ENCODE measurements at places on chromosomes 4 and X.
A peak's percentile ranks its signal among the peaks of the same experiment; 100 is the strongest.

DNA sequence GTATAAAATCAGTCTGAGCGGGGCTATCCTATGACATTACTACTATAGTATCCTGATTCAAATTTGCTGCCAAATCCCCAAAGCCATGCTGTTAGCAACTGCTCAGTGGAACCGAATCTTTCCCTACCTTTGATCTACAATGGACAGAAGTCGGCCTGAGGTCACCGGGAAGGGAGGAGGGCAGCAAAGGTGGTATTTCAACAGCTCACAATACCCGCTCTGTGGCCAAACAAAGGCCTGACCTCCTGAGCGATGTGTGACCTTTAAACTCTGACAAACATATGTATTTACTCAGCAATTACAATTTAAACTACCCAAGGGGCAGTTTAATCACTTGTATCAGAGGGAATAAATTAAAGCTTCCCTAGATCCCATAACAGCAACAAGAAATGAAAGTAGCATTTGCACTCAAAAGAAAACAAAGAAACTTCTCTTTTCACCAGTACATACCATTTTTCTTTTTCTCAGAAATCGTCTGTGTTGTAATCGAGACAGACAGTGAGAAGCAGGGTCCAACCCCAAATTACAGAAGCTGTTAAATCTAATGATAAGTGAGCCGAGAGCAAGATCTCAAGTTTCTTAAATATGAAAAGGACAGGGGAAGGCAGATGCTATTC, 11.6 kb upstream of the TMEM128 start:
- DNase-seq = no peak

- no peak for DNase-seq
These were observed 22.5 kb downstream of the PDK3 start for GRCh38 chrX:24487571-24487970.

DNA sequence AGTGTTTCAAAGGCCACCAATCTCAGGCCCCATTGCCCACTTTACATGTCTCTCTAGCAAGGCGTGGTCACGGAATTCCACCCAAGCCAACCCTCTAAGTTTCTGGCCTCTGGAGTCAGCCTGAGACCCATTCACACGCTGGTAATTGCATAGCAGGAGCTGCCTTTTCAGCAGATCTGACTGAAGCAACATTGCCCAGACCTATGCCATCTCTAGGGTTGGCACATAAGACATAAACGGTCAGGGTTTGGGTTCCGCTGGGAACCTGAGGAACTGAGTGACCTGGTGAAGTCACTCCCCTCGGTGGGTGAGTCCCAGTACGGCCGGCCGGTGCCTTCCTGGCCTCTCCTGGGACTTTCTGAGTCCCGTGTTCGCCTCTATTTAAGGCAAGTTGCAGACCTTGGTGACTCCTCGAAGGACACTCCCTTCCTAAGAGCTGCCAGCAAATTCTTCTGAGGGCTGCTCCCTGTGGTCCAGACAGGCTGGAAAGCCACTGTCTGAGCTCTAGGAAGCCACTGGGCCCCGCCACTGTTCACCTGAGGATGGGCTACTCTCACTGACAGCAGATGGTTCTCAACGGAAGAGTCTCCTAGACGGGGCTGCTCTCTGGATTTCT, 15.9 kb downstream of the CTAG1A start:
- DNase-seq = no peak

DNA sequence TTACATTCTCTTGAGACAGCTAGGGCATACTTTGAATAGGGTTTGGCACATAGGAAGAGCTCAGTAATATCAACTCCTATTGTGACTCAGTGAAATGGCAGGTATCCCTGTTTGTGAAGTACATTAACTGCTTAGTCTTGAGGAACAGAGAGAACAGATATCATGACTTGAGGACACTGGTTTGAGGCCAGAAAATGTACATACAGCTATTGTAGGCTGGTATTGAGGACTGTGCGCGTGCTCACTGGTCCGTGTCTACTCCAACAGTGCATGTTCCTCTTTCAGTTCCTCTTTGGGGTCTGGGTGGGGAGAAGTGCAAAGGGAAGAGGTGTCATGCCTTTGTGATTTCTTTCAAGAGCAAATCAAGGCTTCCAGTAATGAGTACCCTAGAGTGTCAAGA, 34.6 kb upstream of the TBC1D9 start:
- no peak for DNase-seq

- DNase-seq = no peak
These were observed 296.2 kb upstream of the FAT1 start for GRCh38 chr4:187019896-187020295.

GRCh38 chrX:132631579-132632232, 142.9 kb upstream of the MBNL3 start:
- no peak for DNase-seq

DNA sequence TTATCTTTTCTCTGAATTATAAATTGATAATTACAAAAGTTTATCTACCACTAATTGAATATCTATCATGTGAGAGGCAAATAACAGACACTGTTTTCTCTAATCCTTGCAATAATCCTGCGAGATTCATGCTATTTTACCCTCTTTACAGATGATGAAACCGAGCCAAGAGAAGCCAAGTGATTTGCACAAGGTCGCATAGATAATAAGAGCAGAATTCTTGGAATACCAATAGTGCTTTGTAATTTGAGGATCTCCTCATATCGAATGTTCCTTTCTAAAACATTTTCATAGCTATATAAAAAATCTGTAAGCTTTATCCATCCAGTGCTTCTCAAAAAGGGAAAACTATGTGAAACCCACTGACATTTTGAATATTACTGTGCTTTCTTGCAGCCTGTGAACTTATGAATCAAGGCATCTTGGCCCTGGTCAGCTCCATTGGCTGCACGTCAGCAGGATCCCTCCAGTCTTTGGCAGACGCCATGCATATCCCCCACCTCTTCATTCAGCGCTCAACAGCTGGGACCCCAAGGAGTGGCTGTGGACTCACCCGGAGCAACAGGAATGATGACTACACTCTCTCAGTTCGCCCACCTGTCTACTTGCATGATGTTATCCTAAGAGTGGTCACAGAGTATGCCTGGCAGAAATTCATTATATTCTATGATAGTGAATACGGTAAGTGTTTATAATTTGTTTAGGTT, 743.8 kb upstream of the ATOH1 start:
- no peak for DNase-seq

GRCh38 chrX:19852014-19853005, 35.1 kb downstream of the SH3KBP1 start:
- peak; percentile 51 for DNase-seq

DNA sequence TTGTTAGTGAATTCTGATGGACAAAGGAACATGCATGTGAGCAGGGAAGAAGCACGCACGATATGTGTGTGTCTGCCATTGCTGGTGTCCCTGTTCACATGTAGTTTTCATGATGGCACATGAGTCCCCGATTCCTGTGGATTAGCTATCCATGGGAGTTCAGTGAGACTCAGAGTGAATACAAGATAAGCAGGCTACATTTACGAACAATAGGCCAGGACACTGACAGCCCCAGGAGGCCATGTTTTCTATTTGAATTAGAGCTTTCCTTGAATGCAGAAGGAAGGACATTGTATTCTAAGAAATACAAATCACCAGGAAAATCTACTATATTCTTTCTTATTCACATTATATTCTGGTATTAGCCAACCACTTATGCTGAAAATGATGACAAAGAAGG, 171.4 kb downstream of the PPP1R2C start:
- DNase-seq = no peak

- no peak for DNase-seq
These were observed 192.0 kb upstream of the PABPC4L start for GRCh38 chr4:134393592-134393991.

GRCh38 chr4:21947791-21948346, 703 bp downstream of the KCNIP4 start:
- no peak for DNase-seq

DNA sequence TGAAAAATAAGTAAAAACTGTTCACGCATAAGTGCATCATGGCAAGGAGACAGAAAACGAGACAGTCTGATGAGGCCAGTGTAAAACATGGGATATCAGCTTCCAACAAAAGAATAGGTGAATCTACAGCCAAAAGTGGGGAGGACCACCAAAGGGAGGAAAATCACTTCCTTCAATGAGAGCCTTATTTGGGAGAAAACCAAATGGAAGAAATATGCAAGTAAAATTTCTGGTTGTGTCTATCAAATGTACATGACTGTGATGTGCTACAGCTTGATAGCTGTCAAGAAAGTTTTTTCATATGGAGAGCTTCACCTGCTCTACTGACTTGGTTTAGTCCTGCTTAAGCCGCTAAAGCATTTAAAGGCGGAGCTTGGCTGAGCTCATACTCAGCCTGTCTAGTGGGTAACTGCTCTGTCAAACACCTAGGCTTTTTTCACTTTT, 66.2 kb downstream of the MAGEA1 start:
- no peak for DNase-seq

DNA sequence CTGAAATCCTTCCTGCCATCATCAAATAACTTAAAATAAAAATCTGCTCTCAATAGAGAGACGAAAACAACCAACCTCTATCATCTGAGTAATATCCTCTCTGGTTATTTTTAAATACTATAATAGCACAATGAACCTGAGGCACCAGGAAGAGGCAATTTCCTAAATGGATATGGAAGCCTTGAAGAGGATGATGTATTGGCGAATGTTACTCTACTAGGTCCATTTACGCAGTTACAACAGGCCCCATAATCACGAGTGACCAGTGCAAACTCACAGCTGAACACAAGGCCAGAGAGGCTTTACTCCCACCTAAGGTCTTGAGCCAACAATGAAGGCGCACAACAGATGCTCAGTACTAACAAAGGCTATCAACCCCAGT, 678.8 kb upstream of the NR3C2 start:
- DNase-seq = no peak

- DNase-seq = no peak
These were observed 134.0 kb downstream of the MID1 start for GRCh38 chrX:10486373-10486772.

- DNase-seq = no peak
These were observed 14.3 kb upstream of the FAM241A start for GRCh38 chr4:112130906-112131305.

GRCh38 chr4:10496200-10496599, 39.0 kb upstream of the ZNF518B start:
- no peak for DNase-seq

DNA sequence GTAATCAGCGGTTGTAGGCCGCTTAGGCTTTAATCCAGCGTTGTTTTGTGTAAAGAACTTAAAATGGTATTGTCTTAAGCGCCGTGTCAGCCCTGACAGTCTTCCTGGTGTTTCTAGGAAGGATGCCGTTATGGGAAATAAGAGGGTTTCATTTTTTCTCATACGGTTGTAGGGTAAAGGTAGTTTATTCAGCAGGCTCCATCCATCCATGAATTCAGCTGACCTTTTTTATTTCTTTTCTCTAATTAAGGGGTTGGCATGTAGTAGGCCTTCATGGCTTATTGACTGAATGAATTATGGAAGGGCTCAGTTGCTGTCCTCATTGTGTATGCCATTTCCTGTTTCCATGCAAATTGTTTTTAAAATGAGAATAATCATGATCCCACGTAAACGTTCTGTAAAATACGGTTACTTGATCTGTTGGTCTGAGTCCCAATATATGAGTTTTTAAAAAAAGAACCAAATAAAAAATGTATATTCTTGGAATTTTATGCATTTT, 693 bp downstream of the OCIAD1 start:
- DNase-seq = no peak

GRCh38 chr4:159593681-159594080, 490.8 kb downstream of the RAPGEF2 start:
- DNase-seq = no peak

DNA sequence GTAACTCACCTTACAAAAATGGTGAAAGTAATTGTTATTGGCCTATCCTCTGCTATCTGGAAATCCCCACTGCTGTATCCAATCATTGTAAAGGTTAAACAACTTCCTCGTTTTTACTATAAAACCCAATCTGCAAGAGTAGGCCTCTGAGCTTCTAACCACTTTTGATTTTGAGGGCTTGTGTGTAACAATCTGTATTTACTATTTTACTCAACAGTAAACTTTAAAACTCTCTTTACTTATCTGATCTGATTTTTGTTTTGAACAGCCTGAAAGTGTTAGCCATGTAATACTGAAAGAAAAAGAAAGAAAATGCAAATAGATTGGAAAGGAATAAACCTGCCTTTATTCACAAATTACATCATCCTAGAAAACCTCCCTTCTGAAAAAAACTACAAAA, 63.1 kb downstream of the SLC10A7 start:
- DNase-seq = no peak

DNA sequence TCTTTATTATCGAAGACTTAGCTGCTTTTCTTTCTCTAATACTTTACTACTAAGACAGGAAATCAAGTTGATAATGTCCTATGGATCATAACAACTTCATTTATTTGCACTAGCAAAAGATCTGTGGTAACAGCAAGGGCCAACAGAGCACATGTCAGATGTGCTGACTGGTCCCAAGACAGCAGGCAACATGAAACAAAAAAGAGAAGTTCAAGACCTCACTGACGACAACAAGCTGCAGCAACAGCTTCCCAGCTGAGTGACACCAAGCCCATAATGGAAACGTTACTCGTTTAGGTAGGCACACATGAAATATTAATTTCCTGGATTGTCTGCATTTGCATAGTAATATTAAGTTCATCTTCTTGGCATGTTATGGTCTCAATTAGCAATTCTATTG, 126.9 kb downstream of the UNC5C start:
- DNase-seq = no peak

- no peak for DNase-seq
These were observed 32.2 kb downstream of the LNX1 start for GRCh38 chr4:53559021-53559620.

DNA sequence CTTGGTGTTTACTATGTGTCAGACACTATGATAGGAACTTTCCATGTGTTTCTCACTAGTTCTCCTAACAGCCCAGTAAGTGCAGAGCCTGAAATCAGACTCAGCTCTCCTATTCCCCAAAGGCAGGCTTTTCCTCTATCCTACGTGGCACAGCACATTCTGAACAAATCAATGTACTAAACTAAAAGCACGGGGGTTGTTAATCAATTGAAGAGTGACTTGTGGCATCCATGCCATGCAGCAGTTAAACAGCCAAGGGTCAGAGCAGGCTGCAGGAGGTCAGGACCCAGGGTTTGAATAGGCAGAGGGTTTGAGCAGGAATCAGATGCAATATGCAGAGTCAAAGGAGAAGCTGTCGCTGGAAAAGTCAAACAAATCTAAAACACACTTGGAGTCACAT, 289.7 kb upstream of the LDB2 start:
- no peak for DNase-seq

- DNase-seq = peak; percentile 34
These were observed 24.0 kb downstream of the STEEP1 start for GRCh38 chrX:119541188-119541587.

DNA sequence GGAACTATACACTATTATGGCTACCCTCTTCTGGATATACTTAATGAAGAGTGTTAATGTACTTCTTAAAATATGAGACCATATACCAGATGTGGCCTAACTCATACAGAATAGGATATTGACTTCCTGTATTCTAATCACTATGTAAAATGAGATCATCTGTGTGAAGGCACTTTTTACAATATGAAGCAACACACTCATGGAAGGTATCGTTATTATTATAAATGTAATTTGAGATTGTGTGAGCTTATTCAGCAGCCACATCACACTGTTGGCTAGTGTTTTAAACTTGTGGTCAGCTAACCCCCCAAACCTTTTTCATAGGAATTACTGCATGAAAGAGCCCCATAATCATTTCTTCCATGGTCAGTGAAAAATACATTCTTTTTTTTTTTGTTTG, 281.8 kb upstream of the TEX13A start:
- no peak for DNase-seq

- no peak for DNase-seq
These were observed 273.3 kb upstream of the RASGEF1B start for GRCh38 chr4:81745050-81745449.

GRCh38 chr4:2063557-2064275, 4.6 kb downstream of the NAT8L start:
- DNase-seq = no peak
